ENCODE measurements at places on chromosomes 1 and 21. TPM values are rescaled to one million over a fixed set of nuclear protein-coding genes. Genes with fewer than 3 reads are reported as not detected.
A peak's percentile ranks its signal among the peaks of the same experiment; 100 is the strongest.

DNA sequence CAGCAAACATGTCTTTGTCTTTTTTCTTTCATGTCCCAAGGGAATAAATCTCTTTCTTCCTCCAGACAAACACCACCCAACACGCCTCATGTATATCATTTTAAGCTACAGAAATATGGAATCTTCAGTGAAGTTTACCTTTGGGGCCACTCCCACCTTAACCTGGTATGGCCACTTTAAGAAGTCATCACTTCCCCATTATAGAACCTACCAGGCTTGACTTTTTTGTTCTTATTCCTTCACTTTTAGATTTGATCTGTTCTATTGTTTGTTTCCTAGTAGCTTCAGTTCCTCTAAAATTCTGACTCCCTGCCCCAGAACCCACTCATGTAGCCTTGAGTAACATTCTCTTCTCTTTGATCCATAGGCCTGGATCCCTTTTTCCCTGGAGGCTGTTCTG lies 226.3 kb downstream of the HLX start:
- no peak for ATAC-seq

Gene SHISAL2A
- 0.36 TPM for total RNA-seq

- ATAC-seq: no peak
Measured at GRCh38 chr21:25518491-25518911, 88.8 kb downstream of the MRPL39 start.

GRCh38 chr1:162293073-162293692 lies 83.5 kb downstream of the SPATA46 start:
- no peak for ATAC-seq

- peak; percentile 73 for ATAC-seq
Measured at GRCh38 chr1:5424802-5425703, 567.2 kb downstream of the NPHP4 start.

DNA sequence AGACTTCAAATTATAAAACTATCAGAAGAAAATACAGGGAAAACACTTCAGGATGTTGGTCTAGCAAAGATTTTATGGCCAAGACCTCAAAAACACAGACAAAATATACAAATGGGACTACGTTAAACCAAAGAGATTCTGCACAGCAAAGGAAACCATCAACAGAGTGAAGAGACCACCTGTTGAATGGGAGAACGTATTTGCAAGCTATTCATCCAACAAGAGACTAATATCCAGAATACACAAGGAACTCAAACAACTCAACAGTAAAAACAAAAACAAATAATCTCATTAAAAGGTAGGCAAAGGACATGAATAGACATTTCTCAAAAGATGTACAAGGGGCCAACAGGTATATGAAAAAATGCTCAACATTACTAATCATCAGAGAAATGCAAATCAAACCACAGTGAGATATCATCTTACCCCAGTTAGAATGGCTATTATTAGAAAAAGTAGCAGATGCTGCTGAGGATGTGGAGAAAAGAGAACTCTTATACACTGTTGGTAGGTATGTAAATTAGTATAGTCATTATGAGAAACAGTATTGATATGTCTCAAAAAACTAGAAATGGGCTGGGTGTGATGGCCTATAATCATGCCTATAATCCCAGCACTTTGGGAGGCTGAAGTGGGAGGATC lies 112.6 kb downstream of the LRIG2 start:
- ATAC-seq: no peak

GRCh38 chr21:21813934-21814333 lies 815.7 kb downstream of the NCAM2 start:
- no peak for ATAC-seq

Gene PERM1
- total RNA-seq: not detected

Gene TACSTD2
- 988 TPM for total RNA-seq

Gene AJAP1
- 0.44 TPM for total RNA-seq

- no peak for ATAC-seq
Measured at GRCh38 chr1:64851664-64852063, 106.8 kb downstream of the RAVER2 start.

DNA sequence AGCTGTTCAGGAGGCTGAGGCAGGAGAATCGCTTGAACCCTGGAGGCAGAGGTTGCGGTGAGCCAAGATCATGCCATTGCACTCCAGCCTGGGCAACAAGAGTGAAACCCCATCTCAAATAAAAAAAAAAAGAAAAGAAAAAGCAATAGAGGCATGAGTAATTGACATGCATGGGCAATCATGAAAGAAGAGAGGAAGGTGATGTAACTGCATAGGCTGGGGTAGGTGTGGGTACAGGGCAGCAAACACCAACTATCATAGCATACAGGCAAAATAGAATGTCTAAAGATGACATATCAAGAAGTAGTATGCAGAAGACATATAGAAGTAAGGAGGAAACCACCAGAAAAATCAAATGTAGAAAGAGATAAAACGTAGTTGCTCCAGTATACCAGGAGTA lies 19.0 kb upstream of the MGST3 start:
- peak; percentile 55 for ATAC-seq

Gene MAN1C1
- total RNA-seq: 2.6 TPM

Gene AMIGO1
- total RNA-seq: 1.2 TPM

GRCh38 chr21:34043333-34043732 lies 30.0 kb upstream of the MRPS6 start:
- ATAC-seq: no peak

GRCh38 chr1:5747426-5748285 lies 244.6 kb downstream of the NPHP4 start:
- no peak for ATAC-seq

Gene KLHL17
- total RNA-seq: 5.8 TPM

DNA sequence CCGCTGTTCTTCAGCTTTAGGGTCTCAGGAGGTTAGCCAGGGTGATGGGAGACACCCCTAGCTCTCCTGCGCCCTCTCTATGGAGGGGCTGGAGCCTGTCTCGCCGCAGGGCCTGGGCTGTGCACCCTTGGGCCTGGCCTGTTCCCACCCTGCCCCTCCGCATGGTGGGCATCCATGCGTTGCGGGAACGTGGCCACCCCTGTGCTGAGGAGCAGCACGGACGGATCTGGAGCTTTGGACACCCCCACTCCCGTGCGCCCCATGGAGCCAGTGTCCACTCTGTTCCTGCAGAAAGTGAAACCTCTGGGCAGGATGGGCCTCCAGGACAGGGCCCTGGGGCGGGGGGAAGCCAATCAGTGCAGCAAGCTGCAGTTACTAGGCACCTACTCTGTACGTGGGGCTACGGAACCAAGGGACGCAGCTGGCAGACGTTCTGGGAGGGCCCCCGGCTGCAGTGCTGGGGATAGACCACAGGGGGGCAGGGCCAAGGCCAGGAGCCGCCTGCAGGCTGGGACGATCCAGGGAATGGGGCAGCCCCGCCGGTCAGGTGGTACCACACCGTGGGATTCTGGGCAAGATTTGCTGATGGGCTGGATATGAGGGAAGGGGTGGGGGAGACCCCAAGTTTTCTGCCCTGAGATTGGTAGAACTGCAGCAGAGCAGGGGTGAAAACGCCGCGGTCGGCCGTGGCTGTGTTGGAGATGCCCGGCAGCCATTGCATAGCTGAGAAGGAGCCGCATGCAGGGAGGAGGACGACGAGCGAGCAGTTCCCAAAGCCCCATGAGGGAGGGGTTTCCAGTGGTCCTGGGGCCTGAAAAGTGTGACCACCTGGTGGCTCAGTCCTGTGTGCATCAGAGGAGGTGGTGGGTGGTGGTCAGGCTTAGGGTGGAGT lies 43.3 kb downstream of the TP73 start:
- peak; percentile 40 for ATAC-seq

DNA sequence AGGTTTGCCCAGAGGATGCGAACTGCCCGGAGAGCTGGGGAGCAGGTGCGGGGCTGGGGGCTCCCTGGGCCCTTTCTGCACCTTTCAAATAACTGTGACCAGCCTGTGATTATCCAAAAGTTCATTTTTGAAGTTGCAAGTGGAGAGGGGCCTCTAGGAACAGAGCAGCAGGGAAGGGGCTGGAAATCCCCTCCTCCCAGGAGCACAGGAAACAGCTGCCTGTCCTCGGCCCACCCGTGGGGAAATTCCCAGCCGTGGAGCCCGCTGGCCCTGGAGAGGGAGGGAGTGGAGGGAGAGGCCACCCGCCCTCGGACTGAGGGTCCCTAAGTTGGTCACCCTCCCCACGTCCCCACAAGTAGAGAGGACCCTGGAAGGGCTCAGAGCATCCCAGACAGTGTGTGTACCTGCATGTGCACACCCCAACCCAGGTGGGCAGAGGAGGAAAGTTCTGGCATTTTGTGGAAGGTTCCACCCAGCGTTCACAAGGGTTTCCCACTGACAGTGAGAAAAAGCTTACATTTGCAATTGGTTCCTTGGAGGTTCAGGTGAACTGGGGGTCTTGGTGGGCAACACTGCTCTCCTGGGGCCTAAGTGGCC lies 1.2 kb upstream of the TNFRSF4 start:
- no peak for ATAC-seq

GRCh38 chr1:8343044-8343443 lies 25.1 kb downstream of the SLC45A1 start:
- peak; percentile 14 for ATAC-seq

DNA sequence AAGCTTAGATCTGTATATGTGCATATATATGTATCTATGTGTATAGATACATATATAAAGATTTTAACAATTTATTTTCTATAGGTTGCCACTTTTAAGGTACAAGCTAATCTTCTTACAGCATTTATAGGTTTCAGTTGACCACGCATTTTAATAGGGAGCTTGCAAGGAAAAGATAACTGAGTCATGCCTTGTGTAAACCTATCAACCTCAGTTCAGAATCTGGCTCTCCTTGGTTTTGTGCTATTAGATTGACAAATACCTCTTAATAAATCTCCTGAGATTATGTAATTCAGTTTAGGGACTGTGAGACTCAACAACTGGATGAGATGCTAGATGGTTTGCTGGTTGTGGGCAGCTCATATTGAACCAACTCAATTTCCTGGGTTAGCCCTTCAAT lies 114.7 kb upstream of the SERBP1 start:
- no peak for ATAC-seq

Gene ADGRL2
- total RNA-seq: 40.5 TPM

DNA sequence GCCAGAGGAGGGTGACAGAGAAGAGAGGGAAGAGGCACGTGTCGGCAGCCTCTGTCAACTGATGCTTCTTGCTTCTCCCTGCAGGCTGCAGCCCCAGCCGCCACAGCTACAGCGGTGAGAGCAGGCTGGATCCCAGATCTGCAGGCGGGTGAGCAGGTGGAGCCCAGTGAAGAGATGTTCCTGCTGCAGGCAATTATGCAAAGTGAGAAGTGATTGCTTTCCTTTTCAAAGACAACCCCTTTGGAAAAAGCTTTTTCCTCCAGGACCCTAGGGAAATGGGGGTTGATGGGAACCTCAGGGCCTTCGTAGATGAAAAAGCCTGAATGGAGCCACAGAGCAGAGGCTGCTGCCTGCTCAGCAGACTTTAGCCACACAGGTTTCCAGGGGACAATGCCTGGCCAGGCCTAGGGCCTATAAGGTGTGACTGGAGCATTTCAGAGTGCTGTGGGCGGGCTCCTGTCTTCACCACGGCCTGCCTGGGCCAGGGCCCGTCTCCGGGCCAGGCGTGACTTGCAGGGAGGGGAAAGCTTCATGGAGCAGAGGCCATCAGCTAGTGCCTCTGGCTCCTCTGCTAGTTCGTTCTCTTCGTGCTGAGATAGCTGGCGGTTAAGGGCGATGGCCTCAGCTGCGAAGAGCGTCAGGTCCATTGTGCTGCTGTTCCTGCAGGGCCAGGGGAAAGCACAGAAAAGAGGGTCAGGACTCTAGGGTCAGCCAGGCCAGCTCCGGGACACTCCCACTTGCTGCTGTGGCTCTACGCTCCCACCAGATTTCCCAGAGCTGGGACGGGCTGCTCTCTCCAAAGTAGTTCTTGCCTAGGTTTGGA lies 6.9 kb upstream of the KNCN start:
- ATAC-seq: no peak

DNA sequence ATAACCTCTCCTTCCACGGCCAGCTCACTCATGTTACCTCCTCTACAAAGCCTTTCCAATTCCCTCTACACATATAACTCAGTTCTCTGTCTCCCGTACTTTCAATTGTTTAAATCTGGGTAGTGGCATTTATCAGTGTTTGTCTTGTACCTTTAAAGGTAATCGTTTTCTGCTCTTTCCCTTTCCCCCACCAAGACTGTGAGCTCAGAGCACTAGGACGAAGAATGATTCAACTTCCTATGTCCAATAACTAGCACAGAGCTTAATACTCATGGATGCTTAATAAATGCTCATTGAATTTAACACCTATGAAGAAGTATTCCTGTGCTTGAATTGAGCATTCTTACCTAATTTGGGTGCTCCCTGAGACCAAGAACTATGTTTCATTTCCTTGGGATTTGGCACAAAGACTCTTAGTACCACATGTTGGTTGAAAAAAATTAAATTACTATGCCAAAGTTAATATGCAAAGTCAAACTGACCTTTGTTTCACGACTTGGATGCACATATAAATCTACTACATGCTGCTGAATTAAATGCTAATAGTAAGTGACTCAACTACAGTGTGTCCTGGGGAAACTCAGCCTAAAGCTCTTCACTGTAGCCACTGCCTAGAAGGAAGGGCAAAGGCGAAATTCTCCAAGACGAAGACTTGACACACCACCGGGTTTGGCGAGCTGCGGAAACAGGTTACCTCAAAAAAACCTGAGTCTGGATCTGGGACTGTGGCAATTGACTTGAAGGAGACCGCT lies 30.6 kb upstream of the C1orf185 start:
- ATAC-seq: no peak

Gene GUCA2A
- total RNA-seq: not detected

- ATAC-seq: no peak
Measured at GRCh38 chr1:44660176-44660575, 14.1 kb downstream of the TMEM53 start.

Gene NBL1
- 93.5 TPM for total RNA-seq

DNA sequence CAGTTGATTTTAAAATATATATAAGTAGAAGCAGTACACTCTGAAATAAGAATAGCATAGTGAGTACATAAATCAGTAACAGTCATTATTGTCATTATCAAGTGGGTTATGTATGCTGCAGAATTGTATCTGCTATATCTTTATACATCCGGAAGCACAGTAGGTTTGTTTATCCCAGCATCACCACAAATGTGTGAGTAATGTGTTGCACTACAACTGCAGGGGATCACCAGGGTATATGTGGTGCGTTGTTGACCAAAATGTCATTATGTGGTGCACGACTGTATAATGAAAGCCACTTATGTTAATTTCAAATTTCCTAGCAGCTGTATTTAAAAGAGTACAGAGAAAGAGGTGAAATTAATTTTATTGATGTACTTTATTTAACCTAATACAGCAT lies 87.7 kb upstream of the GADD45A start:
- ATAC-seq: no peak

DNA sequence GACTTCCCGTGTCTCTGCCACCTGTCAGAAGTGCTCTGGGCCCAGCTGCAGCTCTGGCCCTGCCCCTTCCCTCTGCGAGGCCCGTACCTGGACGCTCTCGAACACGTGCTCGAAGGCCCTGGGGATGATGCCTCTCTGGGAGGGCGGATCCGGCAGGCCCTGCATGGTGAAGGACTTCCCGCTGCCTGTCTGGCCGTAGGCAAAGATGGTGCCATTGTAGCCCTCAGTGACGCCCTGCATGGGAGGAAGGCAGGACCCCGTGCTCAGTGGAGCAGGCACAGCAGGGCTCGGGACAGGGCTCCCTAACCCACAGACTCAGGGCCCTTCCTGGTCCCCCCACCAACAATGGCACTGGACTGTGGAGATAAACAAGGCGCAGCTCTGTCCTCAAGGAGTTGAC lies 2.4 kb downstream of the KIF17 start:
- ATAC-seq: no peak

GRCh38 chr1:234836045-234836681 lies 226.2 kb upstream of the IRF2BP2 start:
- ATAC-seq: no peak

Data from esophagus mucosa (tissue), 1 donor.